ENCODE measurements at places on chromosomes 7 and 10.

DNA sequence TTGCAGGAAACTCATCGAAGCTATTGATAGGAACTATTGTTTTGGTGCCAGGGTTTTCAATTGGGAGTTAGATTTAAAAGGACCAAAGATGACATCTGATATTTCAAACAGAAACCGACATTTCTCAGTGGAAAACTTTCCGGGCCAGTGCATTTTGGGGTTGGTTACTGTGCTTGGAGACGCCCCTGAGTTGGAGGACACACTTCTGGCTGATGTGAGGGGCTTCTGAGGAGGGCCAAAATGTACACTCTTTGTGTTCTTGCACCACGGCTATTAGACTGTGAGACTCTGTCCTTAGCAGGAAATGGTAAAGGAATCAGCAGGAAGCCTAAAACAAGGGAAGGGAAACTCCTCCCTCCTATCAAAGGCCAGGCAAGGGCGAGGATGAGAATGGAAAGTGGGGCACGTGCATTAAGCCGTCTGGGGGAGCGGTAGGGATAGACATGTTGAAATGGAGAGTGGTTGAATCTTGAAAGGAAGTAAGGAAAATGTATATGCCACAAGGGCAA, 1.8 kb upstream of the SRGN start:
- ATAC-seq: no peak

DNA sequence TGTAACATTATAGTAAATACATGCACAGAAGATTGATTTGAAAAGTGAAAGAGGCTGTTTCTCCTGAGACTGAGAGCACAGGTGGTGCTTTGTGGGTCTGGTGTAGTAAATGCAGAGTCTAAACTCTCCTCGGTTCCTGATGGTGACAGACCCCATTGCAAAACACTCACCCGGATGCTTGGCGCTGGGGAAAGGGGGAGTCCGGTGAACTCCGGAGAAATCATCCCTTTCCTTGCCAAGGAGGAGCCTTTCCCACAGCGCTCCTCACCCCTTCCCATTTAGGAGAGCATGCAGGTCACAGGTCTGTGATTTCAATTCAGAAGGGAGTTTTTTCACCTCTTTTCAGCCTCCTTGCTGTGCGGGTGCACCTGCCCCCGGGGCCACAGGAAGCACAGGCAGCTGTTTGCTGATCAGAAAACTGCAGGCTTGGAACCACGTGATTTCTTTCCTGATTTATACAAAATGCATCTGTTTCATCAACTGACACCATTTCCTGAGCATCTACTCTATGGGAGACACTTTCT, 75.6 kb upstream of the LYZL2 start:
- ATAC-seq: peak; percentile 81

DNA sequence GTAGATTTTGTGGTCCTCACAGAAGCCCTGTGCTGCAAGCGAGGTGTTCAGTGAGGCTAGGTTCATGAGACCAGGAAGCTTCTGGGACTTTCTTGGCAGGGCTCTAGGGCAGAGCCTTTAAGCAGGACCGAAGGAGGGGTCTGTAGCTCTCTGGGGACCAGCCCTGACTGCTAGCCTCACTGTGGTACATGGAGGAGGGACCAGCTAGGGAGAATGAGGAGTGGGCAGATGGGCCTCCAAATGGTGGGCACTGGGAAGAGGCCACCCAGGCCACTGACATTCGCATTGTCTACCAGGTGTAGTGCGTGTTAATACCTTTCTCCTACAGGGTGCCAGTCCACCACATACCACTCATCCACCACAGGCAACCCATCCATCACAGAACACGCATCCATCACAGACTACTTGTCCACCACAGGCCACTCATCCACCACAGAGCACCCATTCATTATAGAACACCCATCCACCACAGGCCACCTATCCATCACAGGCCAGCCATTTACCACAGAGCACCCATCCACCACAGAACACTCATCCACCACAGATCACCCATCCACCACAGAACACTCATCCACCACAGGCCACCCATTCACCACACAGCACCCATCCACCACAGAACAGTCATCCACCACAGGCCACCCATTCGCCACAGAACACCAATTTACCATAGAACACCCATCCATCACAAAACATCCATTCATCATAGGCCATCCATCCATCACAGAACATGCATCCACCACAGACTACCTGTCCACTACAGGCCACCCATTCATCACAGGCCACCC, 31.6 kb upstream of the ZNF488 start:
- no peak for ATAC-seq

DNA sequence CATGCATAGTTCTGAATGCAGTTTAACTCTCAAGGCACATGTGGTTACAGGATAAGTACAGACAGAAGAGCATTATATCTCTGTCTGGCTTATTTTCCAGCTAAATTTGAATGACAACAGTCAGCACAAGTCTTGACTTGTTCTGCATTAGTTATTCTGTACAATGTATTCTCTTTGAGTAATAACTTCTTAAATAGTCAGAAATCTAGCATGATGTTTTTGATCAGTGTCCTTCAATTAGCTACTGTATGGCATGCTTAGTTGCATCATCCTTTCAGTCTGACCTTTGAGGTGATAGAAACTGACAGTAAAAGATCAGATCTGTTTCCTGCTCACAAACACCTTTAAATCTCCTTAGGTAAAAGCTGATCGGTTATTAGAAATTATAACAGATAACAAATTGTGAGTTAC, 118.1 kb downstream of the ARL4A start:
- no peak for ATAC-seq

DNA sequence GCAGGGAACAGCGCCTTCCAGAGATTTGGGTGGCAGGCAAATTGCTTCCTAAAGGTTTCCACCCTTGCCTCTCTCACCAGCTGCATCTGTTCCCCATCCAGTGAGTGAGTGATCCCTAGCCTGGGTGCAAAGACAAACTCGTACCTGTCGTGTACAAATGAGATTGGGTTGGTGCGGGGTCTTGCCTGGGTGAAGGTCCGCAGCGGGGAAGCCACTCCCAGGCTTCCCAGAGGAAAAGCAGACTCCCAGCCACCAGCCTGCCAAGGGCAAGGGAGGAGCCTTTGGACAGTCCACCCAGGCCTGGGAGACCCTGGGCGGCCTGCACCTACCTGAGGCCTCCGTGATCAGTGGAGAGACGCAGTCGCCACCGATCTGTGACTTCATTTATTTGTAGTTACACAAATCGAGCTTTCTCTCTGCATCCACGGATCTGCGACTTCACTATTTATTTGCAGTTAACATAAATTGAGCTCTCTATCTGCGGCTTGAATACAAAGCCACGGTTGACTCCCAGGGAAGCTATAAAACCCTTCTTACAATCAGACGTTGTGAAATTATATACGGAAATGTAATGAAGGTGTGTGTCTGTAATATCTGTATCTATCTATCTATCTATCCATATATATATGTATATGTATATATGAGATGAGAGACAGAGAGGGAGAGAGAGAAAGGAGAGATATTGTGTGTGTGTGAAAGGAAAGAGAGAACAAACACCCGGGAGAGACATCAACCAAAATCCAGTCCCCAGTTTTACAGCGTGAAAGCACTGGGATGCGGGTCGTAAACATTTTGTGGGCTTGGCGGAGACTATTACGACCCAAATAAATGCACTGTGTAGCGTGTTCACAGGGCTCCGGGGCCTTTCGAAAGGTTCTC, 3.0 kb upstream of the HOXA7 start:
- ATAC-seq: no peak

GRCh38 chr10:34102893-34103506, 712.1 kb downstream of the PARD3 start:
- no peak for ATAC-seq

DNA sequence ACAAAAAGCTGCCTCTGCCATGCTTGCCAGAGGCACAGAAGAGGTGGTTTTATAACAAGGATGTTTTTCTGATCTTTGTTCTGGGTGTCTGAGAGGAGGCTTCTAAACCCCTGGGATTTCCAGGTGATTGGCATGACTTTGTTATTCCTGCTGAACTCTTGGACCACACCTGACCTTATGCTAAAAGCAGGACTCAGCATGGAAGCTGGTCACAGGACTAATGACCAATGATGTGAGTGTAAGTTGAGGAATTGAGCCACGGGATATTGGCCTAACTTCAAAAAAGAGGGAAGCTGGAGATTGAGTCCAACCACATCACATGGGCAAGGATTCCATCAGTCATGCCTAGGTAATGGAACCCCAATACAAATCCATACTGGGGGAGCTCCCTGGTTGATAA, 437.9 kb downstream of the POM121L12 start:
- no peak for ATAC-seq

GRCh38 chr7:121807078-121807477, 65.9 kb upstream of the PTPRZ1 start:
- ATAC-seq: no peak

DNA sequence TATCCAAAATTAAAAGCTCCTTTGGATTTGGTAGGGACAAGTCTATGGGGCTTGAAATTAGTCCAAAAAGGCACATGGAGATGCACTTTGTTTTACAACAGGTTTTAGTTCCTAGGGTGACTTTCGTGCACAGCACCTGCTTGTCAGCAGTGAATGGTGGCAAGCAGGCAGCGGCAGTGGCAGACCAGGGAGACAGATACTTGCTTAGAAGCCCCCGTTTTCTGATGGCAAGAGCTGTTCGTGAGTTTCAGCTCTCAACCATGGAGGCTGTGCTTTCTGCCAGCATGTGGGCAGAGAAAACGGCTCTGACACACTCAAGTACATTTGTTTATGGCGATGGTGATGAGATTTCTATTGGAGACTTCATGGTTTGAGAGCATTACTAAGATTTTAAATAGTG, 61.7 kb upstream of the SHH start:
- no peak for ATAC-seq

DNA sequence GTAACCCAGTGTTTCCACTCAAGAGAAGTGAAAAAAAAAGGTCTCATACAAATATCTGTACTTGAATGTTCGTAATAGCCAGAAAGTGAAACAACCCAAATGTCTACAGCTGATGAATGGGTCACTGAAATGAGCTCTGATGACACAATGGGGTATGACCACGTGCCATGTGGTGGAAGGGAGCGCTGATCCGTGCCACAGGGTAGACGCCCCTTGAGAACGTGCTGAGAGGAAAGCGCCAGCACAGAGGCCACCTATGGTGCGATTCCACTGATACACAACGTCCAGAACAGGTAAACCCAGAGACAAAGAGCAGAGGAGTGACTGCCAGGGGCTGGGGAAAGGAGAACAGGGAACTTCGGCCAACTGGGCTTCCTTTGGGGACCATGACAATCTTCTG, 50.3 kb downstream of the MAD1L1 start:
- peak; percentile 87 for ATAC-seq

GRCh38 chr7:11170863-11171568, 197.3 kb downstream of the PHF14 start:
- ATAC-seq: no peak

DNA sequence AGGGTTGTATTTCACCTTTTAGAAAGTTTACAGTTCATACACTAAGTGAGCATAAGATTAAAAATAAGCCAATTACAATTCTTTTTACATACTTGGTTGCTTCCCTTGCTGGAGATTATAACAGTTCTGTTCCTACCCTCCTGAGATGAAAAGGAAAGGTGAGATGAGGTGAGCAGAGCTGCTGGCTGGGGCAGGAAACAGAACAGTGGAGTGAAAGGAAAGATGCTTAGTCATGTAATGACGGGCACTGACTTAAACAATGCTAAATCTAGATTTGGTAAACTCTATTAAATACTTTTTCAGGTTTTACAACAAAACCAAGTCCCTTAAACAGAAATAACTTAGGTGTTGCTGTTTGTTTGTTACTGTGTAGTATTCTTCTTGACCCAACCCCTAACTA, 19.9 kb upstream of the ZEB1 start:
- ATAC-seq: no peak

DNA sequence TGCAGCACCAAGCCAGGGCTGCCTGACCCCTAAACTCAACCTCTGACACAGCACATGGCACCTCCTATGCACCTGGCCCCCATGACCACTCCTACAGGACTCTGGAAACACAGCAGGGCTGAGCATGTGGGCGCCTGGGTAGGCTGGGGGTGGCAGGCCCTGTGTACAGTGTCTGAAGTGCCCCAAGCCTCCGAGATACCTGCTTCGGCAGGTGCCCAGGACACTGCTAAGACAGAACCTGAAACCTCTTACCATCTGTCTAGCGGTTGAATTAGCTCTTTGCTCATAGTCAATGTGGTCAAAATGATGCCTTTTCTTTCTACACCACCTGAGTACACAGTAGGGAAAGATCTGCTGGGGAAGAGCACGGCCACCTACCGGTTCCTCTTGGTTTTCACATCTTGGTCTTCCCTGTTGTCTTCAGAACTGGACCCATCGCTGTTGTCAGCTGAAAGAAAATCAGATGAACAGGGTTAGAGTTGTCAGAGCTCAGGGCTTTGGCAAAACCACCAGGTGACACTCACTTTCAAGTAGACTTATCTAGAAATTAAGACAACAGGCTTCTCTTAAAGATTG, 177.4 kb downstream of the TCERG1L start:
- ATAC-seq: peak; percentile 17

- peak; percentile 85 for ATAC-seq
Measured at GRCh38 chr7:141702047-141702567, at the start of gene DENND11. DENND11 (minus strand) TSS chr7:141702166; CDS start chr7:141702153, 13 bp downstream.

- no peak for ATAC-seq
Measured at GRCh38 chr7:32069116-32069650, 1.0 kb downstream of the PDE1C start.

- ATAC-seq: no peak
Measured at GRCh38 chr7:78350926-78351325, 552.4 kb downstream of the PHTF2 start.

GRCh38 chr10:14385596-14386593, 55.2 kb upstream of the FRMD4A start:
- ATAC-seq: peak; percentile 24

- ATAC-seq: no peak
Measured at GRCh38 chr10:124158592-124158991, 65.2 kb upstream of the CHST15 start.

- no peak for ATAC-seq
Measured at GRCh38 chr7:47100817-47101435, 481.0 kb downstream of the TNS3 start.

DNA sequence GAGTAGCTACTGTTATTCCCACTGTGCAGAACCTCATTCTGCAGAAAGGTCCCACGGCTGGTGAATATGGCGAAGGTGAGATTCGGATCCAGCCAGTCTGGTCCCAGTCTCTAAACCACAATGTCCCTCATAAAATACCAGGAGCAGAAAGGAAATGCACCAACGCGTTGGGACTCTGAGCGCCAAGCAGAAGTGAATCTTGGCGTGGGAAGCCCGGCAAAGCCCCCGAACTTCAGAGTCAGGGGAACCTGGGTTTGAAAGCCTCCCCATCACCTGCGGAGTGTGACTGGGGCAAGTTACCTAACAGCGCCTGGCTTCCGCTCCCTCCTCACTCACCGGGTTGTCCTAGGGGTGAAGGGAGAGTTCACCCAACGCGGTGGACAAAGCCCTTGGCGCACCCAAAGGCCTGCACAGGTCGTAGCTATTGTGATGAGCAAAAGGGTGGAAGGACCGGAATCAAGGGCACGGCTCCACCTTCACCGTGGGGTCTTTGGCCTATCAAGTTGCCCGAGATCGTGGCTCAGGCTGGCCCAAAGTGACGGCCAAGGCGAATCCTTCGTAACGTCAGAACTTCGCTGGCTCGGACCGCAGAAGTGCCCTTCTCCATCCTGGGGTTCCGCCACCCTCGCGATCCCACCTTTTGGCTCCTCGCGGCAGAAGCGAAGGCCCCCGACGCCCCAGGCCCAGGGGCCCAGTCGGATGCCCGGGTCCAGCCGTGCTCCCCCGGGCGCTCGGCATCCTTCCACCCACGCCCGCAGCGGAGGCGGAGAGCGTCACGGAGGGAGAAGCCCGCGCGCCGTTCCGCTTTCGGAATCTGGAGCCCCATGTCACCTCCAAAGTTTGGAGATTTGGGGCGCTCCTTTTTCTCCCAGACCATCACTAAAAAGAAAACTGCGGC, 811 bp downstream of the RGS10 start:
- ATAC-seq: peak; percentile 35

GRCh38 chr7:35701287-35701900, 6.5 kb upstream of the HERPUD2 start:
- ATAC-seq: peak; percentile 85

All from stimulated activated memory B cell treated with anti-CD40 and anti-IgM and Interleukin-4, amounts not matched to agents 10 μg/mL and 1 μg/mL and 100 μg/mL, for 72 hours (primary cell).